ENCODE measurements at places on chromosomes 3 and 15.
A peak's percentile ranks its signal among the peaks of the same experiment; 100 is the strongest.

DNA sequence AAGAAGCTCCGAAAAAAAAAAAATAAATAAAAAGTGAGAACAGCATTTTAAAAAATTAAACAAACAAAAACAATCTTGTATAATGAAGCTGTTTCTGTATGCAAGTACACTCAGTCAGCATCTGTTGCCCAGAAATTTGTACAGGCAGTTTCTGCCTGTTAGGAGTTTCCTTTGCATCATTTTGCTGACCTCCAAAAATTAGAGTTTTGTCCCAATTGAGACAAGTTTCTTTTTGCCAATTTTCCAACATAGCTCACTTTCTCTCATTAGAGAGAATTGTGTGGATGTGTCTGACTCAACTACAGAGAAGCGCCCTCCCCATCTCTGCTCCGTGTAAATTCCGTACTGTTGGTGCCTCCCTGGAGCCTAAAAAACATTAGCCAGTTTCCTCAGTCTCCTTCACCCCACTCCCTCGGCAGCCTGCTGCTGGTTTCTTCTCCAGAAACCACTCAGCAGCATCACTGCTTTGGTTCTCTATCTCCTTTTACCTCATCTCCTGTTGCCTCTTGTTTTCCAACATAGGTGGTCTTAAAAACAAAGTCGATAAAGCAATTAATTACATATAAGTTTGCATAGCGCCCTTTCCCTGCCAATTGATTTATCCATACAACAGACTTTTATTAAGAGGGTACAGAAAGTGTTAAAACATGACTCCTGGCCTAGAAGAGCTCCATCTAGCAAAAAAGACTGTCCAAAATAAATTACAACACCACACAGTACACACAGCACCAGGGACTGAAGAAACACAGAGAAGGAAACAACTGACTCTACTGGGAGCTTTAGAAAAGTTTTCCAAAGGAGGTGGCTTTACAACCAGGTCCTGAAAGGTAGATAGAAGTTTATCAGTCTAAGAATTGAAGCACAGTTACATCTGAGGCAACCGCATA is 286.7 kb downstream of the SHOX2 start:
- DNase-seq, result no peak

- DNase-seq, result no peak
Observed at GRCh38 chr3:194013928-194014327, 122.0 kb upstream of the HES1 start.

DNA sequence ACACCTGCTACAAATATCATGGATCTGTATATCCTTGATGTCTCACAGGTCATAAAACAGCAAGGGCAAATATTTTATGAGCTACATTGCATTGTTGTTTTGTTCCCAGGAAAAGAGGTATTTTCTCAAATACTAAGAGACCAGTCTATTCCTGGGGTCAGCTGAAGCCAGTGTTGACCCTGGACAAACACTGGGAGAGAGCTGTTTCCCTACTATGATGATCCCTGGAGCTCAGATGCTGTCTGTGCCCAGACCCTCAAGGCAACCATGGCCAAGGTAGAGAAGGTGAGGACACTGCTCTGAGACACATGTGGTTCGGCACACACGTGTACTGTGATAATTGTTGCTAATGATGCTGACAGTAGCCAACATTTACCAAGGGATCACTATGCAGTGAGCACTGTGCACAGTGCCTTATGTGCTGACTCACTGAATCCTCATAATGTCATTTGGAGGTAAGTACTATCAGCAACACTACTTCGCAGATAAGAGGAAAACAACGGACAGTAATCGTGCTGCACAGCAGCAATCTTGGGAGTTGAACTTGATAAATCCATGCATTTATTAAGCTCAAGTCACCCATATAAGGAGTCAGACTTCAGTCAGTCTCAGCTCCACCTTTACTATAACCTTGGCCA is 943.6 kb downstream of the FHIT start:
- no peak for DNase-seq

- DNase-seq, result peak; percentile 30
Observed at GRCh38 chr3:126474498-126475412, 936 bp downstream of the ZXDC start.

- no peak for DNase-seq
Observed at GRCh38 chr3:196186651-196187573, 24.3 kb downstream of the ZDHHC19 start.

DNA sequence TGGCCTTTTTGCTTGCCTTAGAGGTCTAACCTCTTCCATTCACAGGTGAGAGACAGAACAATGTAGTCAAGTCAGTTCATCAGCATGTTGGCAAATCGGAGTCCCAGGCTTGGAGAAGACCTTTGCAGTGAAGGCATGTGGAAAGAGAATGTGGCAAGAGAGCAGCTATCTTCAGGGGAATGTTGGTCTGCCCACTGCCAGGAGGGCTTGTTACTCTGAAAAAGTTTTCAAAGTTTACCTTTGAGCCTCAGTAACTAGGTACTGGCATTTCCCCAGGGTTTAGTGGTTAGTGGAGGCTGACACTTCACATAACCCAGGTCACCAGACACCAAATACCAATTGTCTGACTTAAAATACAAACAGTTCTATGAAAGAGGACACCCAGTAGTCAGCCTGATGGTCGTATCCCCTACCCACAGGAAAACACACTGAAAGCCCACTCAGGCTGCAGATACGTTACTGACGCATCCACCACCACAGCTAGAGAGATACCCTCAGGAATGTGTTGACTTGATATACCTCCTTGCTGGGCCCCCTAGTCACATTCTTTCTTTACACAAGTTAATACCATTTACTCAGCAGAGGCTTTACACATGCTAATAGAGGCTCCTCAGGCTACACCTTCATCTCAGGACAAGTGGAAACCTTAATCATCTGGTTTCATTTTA is 9.7 kb upstream of the ARID3B start:
- DNase-seq, result peak; percentile 90

GRCh38 chr15:65822316-65822715 is 30.2 kb upstream of the DENND4A start:
- no peak for DNase-seq

- DNase-seq, result peak; percentile 50
Observed at GRCh38 chr3:181568248-181568647, 143.5 kb upstream of the SOX2 start.

GRCh38 chr3:121989943-121990342 is 32.1 kb downstream of the ILDR1 start:
- no peak for DNase-seq

DNA sequence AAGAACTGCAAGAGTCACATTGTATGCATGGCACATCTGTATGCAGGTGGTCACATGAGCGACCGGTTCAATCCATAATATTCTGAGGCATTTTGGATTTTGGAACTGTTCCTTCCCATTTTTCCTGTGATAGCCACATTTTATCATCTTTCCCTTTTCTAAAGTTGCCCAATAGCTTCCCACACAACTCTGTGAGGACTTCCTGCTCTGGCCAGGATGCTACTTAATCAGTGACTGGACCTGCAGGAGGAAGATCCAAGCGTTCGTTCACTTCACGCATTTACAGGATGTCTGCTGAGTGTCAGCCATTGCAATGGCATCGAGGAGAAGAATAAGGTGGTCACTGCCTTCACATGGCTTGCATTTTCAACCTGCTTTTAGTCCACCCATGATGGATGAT is 9.8 kb downstream of the KLHL6 start:
- no peak for DNase-seq

GRCh38 chr3:149547954-149548668 is 73.6 kb downstream of the TM4SF4 start:
- peak; percentile 88 for DNase-seq

DNA sequence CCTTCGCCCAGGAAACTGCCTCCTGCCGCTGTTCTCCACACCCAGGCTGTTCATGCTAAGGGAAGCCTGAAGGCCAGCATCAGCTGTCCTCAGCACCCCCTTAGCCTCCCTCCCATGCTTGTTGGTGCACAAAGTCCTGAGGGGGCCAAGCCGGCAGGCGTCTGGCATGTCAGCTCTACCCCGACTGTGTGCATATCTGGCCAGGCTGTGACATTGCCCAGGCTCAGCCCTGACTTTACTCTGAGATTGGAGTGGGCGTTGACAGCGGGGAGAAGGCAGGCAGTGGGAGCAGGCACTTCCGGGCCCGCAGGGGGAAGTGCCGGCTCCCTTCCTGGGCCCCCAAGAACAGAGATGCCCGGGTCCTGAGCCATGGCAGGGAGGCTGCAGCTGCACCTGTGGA is 492.2 kb downstream of the AGBL1 start:
- no peak for DNase-seq

- peak; percentile 90 for DNase-seq
Observed at GRCh38 chr3:197083486-197083885, 53.9 kb upstream of the MELTF start.

GRCh38 chr15:42392309-42393024 is 33.2 kb downstream of the CAPN3 start:
- no peak for DNase-seq

DNA sequence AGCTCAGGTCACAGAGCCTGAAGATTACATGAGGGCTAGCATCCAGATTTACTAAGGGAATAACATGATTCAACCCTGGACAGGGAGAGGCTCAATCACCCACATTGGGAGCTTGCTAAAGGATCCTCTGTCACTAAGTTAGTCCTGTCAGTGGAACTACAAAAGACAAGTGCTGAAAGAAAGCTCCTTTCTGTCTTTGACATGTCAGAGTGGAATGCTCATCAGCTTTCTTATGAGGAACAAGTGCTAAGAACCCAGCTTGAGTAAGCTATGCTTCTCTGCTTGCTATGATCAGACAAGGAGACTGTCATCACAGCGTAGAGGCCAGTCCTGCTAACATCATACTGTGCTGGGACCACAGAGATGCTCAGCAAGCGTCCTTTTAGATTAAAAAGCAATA is 74.5 kb downstream of the MB21D2 start:
- no peak for DNase-seq

DNA sequence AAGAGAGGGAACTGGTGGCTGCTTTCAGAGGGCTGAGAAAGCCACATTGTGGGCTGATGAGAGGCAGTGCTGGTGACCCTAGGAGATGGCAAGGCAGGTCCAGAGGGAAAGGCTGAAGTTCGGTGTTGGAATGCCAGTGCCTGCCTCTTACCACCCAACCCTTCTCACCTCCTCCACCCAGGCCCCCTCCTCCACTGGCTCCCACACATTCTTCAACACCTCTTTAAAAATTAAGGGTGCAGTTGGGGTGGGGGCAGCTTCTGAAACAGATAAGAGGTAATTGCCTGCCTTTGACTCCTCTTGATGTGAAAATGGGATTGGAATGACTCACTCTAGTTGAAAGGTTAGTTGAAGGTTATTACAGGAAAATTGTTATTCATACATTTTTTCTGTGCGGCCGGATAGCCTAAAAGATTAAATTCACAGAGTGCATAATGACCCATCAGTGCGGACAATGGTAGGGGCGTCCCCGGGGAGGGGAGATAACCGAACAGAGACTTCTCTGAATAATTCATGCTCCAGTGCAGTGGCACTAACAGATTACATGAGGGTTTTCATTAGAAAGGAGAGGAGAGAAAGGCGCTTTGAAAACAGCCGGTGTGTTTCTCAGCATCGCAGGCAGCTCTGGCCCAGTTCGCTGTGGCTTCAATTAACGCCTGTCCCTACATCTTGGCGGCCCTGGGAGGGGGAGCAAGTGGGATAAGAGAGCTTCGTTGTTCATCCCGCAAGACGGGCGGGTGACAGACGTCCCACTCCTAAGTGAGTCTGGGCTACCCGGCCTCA is 212.4 kb downstream of the TLE3 start:
- DNase-seq, result no peak

DNA sequence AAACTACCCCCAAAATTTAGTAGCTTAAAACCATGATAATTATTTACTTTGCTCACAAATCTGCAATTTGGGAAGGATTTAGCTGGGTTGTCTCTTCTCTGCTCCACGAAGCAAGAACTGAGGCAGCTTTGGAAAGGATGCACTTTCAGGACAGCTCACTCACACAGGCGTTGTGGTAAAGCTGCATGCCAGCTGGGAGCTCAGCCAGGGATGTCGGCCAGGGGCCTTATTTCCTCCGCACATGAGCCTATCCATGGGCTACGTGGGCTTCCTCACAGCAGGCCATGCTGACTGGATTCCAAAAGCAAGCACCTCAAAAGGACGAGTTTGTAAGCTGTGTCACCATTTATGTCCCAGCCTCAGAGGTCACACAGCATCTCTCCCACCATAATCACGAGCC is 301.3 kb upstream of the IGF1R start:
- no peak for DNase-seq

DNA sequence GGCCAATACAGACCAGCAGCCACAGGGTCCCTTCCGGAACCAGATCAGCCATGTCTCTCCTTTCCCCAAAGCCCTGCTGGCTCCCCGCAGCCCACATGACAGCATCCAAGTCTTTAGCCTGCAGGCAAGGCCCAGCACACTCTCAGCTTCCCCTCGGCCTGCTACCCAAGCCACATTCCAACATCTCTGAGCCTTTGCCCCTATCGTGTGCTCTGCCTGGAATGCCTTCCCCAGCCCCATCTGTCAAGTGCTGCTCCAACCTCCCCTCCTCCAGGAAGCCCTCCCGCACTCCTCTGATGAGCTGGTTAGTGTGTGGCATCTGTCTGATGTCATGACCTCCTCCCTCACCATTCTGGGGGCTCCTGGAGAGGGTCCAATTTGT is 8.5 kb downstream of the PLXND1 start:
- no peak for DNase-seq

DNA sequence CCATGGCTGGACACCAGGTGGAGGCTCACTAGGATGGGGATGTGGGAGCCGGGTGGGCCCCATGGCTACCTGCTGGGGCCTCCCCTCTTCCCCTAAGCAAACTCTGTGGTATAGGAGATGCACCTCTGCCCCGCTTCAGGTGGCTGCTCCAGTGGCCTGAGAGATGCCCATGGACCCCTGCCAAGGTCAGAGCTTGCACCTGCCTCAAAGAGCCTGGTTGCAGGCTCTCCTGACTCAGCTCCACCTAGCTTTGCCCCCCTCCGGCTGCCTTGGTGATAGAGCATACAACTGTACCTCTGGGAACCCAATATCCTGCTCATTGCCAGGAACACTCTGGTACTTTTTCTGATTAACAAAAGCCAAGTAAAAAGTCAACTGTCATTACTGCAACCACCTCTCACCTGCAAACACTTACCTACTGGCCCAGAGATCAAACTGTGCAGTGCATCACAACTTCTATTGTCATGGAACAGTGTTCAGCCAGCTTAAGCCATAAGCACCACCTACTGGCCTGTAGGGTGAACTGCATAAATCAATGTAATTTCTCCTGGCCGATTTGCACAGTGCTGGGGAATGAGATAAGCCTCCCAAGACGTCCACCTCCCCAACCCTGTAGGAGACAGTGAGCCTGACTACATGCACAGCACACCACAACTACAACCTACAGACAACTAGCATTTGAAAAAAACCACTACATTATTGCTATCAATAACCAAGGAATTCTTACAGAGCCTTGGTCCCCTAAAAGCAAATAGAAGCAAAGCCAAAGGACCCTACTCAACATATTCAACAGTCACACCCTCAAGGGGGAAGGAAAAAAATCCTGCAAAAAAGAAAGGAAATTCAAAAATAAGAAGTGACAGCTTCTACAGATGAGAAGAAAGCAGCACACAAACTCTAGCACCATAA is 352.4 kb upstream of the ARHGEF26 start:
- DNase-seq, result peak; percentile 72

- no peak for DNase-seq
Observed at GRCh38 chr3:188446014-188446413, 292.1 kb downstream of the LPP start.

GRCh38 chr3:128071771-128072453 is 19.7 kb downstream of the SEC61A1 start:
- no peak for DNase-seq

- peak; percentile 15 for DNase-seq
Observed at GRCh38 chr3:143016321-143016972, 15.1 kb downstream of the U2SURP start.
